ENCODE measurements at places on chromosomes 4 and X.
A peak's percentile ranks its signal among the peaks of the same experiment; 100 is the strongest.

GRCh38 chr4:82681754-82682153, 116.8 kb downstream of the SCD5 start:
- no peak for DNase-seq

DNA sequence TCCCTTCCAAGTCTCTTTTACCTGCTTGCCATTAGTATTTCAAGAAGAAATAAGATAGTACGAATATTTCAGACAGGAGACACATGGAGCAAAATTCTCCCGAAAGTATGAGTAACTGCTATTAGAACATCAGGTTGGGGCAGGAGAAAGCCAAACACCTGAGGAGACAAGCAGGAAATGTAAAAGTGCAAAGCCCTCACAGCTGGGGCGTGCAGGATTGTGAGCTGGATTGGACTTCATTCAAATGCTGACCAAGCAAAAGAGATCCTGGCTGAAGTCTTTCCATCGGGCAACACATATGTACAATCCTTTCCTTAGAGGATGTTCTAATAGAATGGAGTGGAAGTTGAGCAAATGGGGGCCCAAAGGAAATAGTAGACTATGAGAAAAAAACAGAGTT, 76.8 kb downstream of the DTHD1 start:
- DNase-seq = no peak

GRCh38 chrX:30971774-30972603, 82.9 kb upstream of the TAB3 start:
- DNase-seq = peak; percentile 54

GRCh38 chrX:30939928-30940327, 50.9 kb upstream of the TAB3 start:
- DNase-seq = no peak

- DNase-seq = no peak
Measured at GRCh38 chr4:150515135-150515534, 66.8 kb upstream of the MAB21L2 start.

GRCh38 chrX:49053223-49054072, 5.4 kb upstream of the CCDC120 start:
- peak; percentile 28 for DNase-seq

GRCh38 chrX:48864210-48864609, 28.8 kb upstream of the PCSK1N start:
- DNase-seq = peak; percentile 36

DNA sequence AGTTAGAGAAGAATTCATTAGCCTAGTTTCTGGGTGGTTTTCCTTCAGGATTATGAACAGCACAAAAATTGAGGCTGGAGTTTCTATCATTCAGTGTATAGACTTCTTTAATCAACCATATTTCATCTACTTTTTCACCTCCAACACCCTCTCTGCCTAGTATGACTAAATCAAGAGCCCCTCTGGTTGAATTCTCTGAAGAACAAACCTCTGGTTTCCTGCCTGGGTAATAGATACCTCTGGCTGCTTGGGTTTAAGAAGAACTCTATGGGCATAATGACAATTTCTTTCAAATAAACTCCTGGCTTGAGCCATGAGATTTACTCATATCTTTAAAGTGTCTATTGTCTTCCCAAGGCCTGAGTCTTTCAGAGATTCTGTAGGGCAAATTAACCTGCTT, 66.5 kb downstream of the C4orf33 start:
- DNase-seq = no peak

All from fibroblast of mammary gland (primary cell).